ENCODE measurements at places on chromosomes 5 and 9. TPM values are rescaled to one million over a fixed set of nuclear protein-coding genes. Genes with fewer than 3 reads are reported as not detected.

GRCh38 chr9:116476935-116477381 is 210.1 kb upstream of the TRIM32 start:
- DNase-seq = no peak

The PDCD1LG2 gene
- total RNA-seq = 0.15 TPM

GRCh38 chr9:75054368-75055001 is 26.4 kb upstream of the CARNMT1 start:
- no peak for DNase-seq

The CCL27 gene
- not detected for total RNA-seq

DNA sequence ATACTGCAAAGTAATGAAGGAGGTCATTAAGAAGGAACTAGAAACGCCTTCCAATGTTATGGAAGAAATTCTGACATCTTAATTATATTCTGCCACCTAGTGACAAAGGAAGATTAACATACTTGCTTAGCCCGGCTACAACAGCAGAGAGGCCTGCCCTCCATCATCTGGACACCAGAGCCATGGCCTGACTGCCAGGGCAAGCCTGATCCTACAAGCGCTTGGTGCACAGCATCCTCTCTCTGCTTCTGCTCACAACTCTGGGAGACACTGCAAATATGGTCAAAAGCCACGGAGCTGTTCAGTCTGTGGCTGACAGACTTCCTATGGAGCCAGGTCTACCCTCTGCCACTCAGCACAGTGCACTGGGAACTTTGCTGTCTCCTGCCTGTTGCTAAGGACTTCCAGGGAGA is 87.3 kb upstream of the SLC44A1 start:
- peak; percentile 42 for DNase-seq

- no peak for DNase-seq
These were observed 12.5 kb upstream of the LHX2 start for GRCh38 chr9:123998970-123999621.

The C9orf50 gene
- total RNA-seq = not detected

The BARHL1 gene
- not detected for total RNA-seq

The PFDN1 gene
- total RNA-seq = 41.2 TPM

DNA sequence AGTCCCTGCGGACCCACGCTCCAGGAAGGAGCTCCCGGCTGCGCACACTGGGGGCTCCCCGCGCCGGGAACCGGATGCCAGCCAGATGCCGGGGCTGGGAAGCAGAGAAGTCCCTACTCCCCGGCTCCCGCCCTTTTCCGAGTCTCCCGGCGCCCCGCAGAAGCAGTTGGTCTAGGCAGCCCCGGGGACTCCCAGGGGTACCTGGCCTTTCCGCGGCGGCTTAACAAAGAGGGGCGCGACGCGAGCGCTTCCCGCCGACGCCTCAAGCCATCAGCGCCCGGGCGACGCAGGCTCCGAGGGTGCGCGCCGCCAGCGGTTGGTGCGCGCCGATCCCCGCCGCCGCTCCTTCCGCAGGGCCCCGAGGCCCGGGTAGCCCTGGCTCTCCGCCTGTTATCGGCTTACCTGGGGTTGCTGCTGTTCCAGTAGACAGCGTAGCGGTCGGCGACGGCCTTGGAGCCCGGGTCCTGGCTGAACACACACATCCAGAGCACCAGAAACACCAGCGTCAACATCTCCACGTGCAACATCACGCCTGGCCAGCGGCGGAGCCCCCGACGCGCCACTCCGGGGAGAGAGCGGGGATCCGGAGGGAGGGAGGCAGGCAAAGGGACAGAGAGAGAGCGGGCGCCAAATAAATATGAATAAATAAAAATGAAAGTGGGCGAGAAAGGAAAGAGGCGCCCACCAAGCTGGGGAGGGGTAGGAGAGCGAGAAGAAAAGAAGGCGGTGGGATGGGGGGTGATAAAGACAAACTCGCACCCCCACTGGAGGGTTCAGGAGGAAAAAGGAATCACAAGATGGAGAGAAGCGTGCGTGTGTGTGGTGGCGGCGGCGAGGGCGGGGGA is 428 bp downstream of the EFNA5 start:
- peak; percentile 40 for DNase-seq

The ADGRV1 gene
- total RNA-seq = 12.9 TPM

DNA sequence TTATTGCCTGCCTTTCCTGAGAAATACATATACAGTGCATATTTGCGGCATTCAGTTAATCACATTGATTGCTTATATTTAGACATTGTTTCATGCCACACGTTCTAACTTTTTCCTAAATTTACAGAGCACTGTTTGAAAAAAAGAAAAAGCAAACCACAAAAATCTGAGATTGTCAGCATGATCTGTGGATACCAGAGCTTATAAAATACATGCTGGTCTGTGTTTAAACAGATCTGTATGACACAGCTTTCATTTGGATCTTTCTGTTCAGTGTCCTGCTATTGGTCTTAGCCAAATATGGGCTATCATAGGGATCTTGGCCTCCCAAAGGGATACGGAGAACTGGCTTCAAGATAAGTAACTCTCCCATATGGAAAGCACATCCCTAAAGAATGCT is 20.2 kb downstream of the ALDH1A1 start:
- no peak for DNase-seq

The AK3 gene
- total RNA-seq = 95.7 TPM

The ARID3C gene
- not detected for total RNA-seq

DNA sequence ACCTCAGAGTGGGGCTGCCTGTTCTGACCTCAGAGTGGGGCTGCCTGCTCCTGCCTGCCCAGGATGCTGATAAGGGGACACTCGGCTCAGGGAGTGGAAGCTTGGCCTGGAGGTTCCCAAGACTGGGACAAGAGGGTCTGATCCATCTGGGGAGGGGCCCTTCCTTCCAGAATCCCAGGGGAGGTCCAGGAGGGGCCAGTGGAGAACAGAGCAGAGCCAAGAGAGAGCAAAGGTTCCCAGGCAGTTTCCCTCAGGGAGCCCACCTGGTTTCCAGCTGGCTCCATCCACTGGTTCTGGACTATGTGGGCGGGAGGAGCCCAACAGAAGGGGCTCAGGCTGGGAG is 49.1 kb upstream of the RNU6ATAC start:
- DNase-seq = no peak

DNA sequence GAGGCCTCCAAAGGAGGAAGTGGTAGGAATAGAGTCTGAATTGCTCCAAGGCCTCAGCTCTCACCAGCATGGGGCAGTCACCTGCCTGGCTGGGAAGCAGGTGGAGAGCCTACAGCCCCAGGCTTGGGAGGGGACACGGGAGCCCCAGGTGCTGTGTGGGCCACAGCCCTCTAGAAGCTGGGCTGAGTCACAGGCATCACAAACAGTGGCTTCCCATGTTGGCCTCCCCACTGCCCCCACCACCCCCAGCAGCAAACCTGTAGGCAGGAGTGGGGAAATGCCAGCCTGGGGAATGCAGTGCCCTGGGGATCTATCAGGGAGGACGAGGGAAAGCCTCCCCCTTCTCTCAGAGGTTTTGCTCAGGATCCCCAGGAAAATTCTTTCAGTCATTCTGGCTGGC is 309.6 kb downstream of the SLIT3 start:
- no peak for DNase-seq

GRCh38 chr5:99019254-99019653 is 90.4 kb upstream of the CHD1 start:
- DNase-seq = no peak

GRCh38 chr9:114621975-114622609 is 11.0 kb downstream of the TMEM268 start:
- no peak for DNase-seq

DNA sequence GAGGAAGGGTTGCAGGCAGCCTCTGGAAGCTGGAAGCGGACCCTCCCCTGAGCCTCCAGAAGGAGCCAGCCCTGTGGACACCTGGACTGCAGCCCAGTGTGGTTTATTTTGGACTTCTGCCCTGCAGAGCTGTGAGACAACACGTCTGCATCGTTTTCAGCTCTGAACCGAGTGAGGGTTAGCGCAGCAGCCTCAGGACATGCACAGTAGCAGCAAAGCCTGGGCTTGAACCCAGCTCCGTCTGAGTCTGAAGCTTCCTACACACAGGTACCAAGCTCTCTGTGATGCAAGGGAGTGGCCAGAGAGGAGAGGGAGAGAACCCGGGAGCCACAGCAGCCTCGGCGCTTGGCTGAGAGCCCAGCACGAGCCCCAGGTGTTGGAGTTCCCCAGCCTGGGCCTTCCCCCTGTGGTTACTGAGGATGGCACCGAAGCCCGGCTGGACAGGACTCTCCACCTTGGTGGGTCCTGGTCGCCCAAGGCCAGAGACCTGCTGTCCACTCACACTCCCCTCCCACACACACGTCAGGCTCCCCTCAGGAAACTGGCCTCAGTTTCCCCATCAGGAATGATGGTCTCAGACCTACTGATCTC is 128.2 kb downstream of the OLFM1 start:
- no peak for DNase-seq

- DNase-seq = no peak
These were observed 15.7 kb upstream of the GRHPR start for GRCh38 chr9:37406603-37407401.

- no peak for DNase-seq
These were observed 139.9 kb downstream of the RFX3 start for GRCh38 chr9:3385871-3386270.

- DNase-seq = no peak
These were observed 288.9 kb upstream of the CDH18 start for GRCh38 chr5:20276959-20277263.

The SGTB gene
- total RNA-seq = 4.4 TPM

- DNase-seq = no peak
These were observed 83.0 kb downstream of the GABBR2 start for GRCh38 chr9:98625728-98626127.

DNA sequence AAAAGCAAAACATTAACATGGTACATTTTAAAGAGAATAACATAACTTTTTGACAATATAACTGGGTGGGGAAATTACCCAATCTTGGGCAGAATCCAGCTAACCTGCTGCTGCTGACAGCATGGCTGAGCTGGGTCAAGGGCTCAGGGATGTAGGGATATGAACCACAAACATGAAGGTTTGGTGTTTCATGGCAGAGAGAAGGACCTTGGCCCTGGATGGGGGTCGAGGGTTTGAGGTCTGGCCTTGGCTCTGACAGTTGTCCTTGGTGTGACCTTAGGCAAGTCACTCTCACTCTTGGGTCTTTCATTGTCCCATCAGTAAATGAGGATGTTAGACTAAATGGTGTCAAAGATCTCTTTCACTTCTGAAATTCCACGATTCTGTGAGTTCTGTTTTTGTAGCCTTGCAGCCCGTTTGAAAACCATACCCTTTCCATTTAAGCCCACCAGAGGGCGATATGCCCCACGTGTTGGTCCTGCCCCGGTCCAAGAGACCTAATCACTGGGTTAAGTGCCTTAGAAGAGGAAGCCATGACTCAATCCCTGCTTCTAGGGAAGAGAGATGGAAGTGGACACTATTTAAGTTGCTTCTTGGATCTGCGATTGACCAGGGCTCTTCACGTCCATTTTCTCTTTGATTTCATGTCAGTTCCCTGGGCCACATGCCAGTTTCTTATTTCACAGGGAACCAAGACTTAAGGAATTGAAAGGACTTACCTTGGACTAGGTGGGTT is 56.8 kb upstream of the TEX48 start:
- peak; percentile 81 for DNase-seq

GRCh38 chr5:15634591-15635288 is 134.8 kb downstream of the FBXL7 start:
- DNase-seq = no peak

DNA sequence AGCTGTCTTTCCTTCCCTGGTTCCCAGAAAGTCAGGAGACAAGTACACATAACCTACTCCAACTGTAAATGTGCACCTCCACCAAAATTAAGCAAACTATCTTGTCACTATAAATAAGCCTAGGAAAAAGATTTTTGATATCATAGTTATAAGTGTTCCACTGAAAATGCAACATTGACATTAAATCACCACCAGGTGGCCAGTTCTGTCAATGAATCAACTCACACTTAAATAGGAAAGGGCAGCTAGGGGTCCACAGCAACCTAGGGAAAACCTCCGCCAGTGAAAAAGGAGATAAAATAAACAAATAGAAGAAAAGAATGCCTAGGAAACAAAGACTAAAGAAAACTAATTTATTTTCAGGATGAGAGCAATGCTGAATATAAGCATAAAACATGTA is 243.0 kb upstream of the PTPRD start:
- no peak for DNase-seq

GRCh38 chr5:82820961-82821845 is 256.0 kb downstream of the TMEM167A start:
- no peak for DNase-seq

The PCDHGC4 gene
- 0.35 TPM for total RNA-seq

- DNase-seq = no peak
These were observed 947 bp upstream of the MARCHF3 start for GRCh38 chr5:127031147-127031862.

GRCh38 chr5:72125941-72126620 is 18.8 kb downstream of the MAP1B start:
- DNase-seq = no peak

GRCh38 chr5:76224898-76225297 is 141.7 kb downstream of the SV2C start:
- no peak for DNase-seq

DNA sequence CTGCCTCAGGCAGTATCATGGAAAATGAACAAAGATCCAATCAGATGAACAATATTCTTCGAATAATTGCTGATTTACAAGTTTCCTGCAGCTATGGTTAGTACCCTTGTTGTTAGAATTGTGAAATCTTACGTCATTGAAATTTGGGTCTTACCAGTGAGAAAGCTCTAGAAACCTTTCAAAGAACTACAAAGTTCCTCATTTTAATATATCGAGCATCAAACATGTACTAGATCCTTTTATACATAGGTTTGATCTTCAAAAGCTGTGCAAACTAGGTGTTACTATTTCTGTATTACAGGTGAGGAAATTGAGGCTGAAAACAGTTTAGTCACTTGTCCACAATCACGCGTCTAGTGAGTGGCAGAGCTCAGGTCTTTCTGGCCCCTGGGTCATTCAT is 43.7 kb upstream of the ANGPTL2 start:
- no peak for DNase-seq

GRCh38 chr5:107597247-107597646 is 73.5 kb downstream of the EFNA5 start:
- DNase-seq = no peak

The PDGFRB gene
- total RNA-seq = 18.1 TPM

The CDKN2B gene
- 76.6 TPM for total RNA-seq

- DNase-seq = no peak
These were observed 329.0 kb upstream of the PANK3 start for GRCh38 chr5:168908207-168908606.

The MAPK9 gene
- 50.2 TPM for total RNA-seq

DNA sequence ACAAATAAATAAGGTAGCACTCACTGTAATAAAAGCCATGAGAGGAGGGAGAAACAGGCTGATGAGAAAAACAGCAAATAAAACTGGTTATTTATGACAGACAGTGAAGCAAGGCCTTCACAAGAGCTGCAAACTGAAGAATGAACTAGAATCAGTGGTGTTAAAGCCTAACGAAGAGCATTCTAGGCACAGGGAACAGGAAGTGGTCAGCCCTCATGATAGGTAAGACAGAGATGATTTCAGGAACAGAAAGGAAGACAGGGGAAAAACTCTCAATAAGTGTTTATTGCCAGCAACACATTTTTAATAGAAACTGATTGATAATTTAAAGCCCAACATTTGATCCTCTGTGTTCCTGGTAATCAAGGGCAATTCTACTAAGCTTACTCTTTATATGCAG is 124.5 kb downstream of the EDIL3 start:
- no peak for DNase-seq

GRCh38 chr5:79143684-79144379 is 32.2 kb downstream of the BHMT start:
- no peak for DNase-seq

Measured in colonic mucosa (tissue), 4 donors.